ENCODE measurements at places on chromosomes 12 and 14.
A peak's percentile ranks its signal among the peaks of the same experiment; 100 is the strongest.

DNA sequence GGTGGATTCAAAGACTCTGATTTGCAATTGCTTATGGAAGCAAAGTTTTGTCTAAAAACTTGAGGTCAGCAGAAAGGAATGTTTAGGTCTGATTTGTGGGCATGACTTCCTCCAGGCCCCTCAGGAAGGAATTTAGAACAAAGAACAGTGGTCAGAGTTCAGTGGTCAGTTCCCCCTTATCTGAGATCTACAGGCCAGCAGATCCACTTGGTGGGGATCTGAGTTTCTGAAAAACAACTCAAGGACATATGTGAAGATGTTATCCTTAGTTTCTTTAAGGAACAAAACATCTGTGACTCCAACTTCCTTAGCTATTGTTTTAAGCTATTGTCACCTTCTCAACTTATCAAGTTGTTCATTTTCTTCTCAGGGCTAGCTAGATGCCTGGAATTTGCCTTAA lies 28.0 kb upstream of the NAA30 start:
- no peak for DNase-seq

GRCh38 chr14:87185961-87186560 lies 806.9 kb downstream of the GALC start:
- no peak for DNase-seq

- DNase-seq = no peak
These were observed 67.2 kb downstream of the BTG1 start for GRCh38 chr12:92078167-92079053.

GRCh38 chr12:53052419-53053217 lies 2.8 kb downstream of the TNS2 start:
- peak; percentile 48 for DNase-seq

DNA sequence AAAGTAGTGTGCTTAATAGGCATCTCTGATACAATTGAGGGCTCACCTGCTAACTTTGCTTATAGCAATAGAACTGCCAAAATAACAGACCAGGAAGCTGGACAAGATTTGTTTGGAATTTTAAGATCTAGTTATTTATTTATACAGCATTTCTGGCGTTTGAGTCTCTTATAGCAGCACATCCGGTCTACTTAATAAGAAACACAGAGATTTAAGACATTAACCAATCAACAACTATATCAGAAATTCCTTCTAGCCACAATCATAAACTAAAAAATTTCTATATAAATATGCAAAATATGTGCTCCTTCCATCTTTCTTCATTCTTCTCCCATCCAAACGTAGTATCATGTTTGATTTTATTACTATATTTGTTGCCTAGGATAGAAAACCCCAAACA lies 2.6 kb downstream of the RTN1 start:
- DNase-seq = no peak

- DNase-seq = no peak
These were observed 22.9 kb downstream of the DYRK2 start for GRCh38 chr12:67671419-67671818.

DNA sequence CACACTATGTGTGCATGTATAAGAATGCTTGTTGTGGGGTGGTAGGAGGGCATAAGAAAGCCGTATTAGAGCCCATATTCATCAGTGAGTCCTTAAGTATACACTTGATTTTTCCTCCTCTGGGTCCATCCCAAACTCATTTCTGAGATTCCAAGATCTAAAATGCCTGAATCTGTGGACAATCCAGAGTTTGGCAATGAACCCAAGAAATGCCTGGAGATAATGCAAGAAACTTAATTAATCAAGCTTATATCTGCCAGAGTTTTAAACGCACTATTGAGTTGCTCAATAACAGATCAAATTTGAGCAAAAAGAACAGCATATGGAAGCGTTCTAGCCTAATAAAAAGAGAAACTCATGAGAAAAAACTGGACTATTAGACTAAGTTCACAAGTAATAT lies 143.4 kb upstream of the NAV3 start:
- DNase-seq = no peak

DNA sequence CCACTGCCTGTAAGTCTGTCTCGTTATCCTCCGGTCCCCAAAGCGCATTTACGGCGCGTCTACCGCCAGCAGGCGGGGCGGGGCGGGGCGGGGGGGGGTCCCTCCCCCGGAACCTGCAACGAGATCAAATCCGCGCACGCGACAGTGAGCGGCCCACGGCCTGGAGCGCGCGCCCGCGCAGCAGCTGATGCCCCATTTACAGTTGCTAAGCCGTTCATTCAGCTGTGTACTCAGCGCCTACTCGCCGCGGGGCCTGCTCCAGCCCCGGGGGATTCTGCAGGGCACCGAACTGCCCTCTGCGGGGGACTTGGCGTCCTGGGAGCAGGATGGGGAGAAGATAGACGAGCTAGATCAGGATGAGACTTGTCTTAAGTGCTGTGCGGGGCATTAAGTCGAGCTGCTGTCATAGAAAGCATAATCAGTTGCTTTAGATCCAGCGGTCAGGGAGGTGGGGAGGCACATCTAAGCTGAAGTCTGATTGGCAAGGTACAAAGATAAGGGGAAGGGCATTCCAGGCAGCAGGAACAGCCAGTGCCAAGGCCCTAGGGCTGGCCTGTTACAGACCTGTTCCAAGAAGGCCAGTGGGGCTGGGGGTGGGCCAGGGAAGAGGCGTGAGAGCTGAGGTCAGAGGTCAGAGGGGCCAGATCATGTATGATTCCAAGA lies 1.4 kb upstream of the CCDC85C start:
- peak; percentile 90 for DNase-seq

DNA sequence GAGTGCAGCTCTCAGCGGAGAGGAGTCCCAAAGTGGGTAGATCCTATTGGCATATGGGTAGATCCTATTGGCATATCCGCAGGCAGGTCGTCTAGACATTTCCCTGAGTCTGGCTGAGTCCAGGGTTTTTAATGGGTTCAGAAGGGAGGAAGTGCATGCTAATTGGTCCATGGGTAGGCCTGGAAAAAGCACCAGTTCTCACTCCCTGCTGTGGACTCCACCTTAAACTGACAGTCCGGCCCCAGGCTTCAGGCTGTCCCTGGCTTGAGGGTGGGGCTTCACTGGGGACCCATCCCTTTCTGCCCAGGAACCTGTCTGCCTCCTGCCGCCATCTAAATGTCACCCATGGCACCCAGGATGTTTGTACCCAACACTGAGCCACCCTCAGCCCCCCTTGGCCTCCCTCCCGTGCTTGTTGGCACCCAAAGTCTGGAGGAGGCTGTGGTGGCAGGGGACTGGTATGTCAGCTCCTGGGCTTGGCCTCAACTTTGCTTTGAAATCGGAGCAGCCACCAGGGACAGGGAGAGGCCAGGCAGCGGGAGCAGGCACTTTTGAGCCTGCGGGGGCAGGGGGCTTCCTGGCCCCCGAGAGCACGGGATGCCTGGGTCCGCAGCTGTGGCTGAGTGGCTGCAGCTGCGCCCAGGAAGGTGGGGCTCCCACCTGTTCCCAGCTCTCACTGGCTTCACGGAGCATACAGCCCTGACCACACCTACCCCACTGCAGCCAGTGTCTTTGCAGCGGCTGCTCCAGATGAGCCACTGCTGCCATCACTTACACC lies 29.6 kb upstream of the YAF2 start:
- no peak for DNase-seq

DNA sequence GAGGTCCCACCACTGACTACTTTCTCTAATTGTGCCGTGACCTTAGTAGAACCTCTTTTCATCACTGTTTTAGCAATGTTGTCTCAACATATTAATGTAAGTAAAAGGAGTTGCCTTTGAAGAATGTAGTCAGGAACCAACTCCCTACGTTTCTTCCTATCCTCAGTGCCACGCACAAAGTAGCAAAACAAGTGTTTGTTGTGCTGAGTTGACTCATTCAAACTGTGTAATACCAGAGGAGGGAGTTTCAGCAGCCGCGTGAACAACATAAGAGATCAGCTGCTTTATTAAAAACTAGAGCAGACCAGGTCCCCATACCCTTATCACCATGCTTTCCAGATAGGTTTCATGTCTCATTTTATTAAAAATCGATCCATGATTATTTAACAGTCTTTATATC lies 19.1 kb downstream of the PLBD1 start:
- no peak for DNase-seq

- no peak for DNase-seq
These were observed 104.8 kb upstream of the PLEKHG7 start for GRCh38 chr12:92597997-92598396.

GRCh38 chr12:51533799-51534198 lies 57.2 kb upstream of the SCN8A start:
- DNase-seq = peak; percentile 63

DNA sequence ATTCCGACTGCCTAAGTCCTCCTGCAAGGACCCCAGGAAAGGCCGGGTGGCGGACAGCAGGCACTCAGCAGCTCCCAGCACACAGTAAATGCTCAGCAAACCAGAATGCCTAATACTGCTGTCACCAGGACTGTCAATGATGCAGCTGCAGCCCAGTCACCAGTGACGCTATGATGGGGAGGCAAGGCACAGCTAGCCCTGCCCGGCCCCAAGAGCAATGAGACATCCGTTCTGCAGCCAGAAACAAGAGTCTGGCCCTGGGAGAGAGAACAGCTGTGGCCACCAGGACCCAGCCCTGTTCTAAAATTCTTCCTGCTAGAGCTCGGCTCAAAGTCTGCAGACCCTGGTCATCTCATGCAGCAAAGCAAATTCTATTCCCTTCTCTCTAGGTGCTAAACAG lies 69.8 kb downstream of the NCOR2 start:
- no peak for DNase-seq

GRCh38 chr12:70329728-70330127 lies 36.4 kb upstream of the KCNMB4 start:
- DNase-seq = peak; percentile 13

DNA sequence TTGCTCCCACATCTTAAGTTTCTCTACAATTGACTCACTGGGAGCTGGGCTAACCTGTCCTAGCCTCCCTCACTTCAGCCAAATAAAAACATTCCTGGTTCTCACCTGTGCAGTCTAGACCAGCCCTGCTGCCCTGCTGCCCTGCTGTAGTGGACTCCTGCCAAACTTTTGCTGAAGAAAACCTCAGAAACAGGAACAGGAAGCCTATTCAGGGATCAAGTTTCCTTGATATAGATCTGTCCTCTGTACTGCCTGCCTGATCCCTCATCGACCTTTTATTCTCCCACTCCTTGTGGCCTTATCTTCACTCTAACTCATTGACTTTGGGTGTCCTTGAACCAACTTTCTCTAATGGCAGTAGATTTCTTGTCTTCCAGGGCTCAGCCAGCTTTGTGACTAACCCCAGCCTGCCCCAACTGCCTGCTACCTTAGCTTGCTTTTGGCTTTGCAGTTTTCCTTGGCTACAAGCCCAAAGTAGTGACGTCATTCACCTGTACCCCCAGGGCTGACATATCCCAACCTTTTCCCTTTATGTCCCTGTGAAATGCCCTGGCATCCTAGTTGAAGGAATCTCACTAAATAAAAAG lies 234.8 kb downstream of the DUSP6 start:
- no peak for DNase-seq

DNA sequence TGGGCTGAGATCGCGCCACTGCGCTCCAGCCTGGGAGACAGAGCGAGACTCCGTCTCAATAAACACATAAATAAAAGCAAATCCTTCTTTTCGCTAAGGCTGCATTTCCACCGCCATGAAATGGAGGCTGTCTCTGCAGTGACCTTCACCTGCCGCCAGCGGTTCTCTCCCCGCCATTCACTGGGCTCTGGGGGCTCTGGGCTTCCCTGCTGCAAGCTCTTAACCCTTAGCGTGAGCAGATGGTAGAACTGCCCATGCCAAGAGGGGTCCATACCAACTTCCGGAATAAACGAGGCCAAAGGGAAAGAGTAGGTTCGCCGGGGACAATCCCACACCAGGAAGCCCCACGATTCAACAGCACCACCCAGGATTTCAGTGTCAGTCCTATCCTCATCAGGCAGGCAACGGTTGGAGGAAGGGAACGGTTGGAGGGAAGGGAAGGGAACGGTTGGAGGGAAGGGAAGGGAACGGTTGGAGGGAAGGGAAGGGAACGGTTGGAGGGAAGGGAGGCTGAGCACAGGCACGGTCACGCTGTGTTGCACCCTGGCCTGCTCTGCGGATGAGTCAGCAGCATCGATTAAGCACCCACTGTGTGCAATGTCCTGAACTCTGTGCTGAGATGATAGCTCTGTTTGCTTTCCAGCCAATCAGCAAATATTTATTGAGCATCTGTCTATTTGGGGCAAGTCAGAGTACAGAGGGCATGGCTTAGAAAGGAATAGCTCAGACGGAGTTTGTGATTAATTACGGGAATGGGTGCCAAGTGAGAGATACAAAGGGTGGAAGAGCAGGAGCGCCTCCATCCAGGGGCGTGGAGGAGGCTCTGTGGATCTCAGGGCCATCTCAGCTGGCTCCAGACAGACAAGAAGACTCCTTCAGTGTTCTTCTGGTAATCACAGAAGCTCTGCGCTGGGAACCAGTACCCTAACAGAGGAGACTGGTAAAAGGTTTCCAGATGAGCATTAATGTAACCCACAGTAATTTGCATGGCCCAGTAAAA lies 77.9 kb downstream of the NINJ2 start:
- no peak for DNase-seq

DNA sequence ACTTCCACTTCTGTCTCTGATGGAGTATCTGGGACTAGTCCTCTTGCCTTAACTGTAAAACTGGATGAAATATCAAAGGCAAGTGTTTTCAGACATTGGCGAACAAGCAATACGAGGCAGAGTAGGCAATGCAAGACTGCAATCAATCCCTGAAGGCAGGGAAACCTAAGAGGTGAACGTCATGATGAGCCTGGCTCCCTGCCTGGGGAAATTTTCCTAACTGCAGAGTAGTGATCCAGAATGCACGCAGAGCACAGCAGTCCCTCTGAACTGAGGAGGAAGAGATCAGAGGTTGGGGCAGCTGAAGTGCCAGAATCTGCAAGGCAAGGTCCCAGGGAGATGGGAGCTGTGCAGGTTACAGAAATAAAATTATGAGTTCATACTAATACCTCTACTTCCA lies 18.5 kb downstream of the BHLHE41 start:
- DNase-seq = no peak

DNA sequence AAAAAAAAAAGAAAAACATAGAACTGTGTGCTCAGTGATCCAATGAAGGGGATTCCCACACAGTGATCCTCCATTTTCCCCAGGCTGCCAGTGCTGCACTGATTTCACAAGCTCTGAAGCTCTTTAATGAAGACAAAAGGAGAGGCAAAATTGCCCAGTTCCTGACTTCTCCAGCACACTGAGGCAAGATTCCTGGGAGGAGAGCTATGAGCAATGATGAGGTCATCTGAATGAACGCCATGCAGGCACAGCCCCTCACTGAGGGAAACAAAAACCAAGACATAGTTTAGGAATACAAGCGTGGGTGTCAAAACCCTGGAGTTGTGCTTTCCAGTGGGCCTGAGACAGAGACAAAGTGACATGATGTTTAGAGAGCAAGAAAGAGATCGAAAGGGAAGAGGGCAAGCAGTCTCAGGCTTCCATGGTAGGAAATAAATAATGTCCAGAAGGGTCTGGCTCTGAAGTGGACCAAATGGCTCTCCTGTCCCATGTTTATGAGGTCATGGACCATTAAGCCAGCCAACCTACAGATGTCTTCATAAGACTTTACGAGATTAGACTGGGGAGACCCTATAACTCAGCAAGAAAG lies 40.9 kb upstream of the SMUG1 start:
- DNase-seq = no peak

DNA sequence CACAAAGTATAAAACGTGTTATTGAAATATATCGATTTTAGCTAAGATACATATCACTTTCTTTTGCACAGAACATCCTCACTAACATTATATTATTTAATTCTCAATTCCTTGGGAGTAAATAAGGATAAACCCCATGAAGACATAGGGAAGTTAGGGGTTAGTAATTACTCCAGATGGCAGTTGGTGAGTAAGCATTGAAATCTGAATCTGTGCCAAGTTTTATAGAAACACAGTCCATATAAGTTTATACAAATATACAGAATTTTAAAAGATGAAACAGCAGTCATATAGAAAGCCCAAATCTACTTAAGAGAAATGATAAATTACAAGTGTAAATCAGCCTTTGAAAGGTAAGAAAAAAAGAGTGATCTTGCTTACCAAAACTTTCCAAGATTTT lies 200.4 kb upstream of the SYT10 start:
- DNase-seq = no peak
